ENCODE measurements at places on chromosomes 2 and 18.

GRCh38 chr18:67428805-67429204, 87.7 kb downstream of the DSEL start:
- no peak for DNase-seq

GRCh38 chr2:67772216-67773170, 290.3 kb downstream of the C1D start:
- DNase-seq: no peak

- no peak for DNase-seq
Observed at GRCh38 chr2:197136452-197136851, 174.1 kb downstream of the ANKRD44 start.

DNA sequence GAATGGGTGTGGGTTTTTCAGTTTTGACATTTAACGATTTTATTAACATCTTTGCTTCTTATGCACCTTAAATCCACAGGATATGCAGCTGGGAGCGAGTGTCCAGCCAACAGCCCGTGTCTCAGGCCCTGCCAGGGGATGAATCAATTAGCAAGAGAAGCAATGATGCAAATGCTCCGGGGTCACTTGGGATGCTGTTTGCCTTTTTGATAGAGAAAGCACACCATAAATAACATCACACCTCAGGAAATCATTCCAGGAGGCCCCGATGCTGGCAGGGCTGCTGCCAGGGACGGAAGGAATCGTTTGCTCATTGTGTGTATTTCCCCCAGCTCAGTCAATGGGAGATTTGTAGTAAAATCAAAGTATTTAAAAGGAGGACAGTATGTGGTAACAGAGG, 394.0 kb upstream of the HNRNPA3 start:
- DNase-seq: no peak

GRCh38 chr18:45837283-45838070, 12.0 kb downstream of the SIGLEC15 start:
- DNase-seq: no peak

DNA sequence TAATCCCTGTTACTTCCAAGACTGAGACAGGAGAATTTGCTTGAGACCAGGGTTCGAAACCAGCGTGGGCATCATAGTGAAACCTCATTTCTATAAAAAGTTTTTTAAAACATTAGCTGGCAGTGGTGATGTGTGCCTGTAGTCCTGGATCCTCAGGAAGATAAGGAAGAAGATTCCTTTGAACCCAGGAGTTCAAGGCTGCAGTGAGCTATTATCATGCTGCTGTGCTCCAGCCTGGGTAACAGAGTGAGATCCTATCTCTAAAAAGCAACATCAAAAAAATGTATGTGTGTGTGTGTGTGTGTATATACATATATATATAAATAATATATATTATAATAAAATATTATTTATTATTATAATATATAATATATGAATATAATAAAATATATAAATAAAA, 1417.6 kb upstream of the CDH2 start:
- no peak for DNase-seq

- DNase-seq: no peak
Observed at GRCh38 chr2:237729681-237730475, 68.7 kb upstream of the RBM44 start.

All from Panc1 (cell line).